ENCODE measurements at places on chromosomes 6 and 20.

- DNase-seq: no peak
These were observed 19.6 kb downstream of the RTN4IP1 start for GRCh38 chr6:106609699-106610098.

- DNase-seq: peak; percentile 37
These were observed 13.6 kb downstream of the ITPA start for GRCh38 chr20:3222635-3223600.

- DNase-seq: no peak
These were observed 41.2 kb downstream of the BTBD3 start for GRCh38 chr20:11958855-11959254.

GRCh38 chr20:23658336-23658735 is 20.6 kb upstream of the CST3 start:
- DNase-seq: no peak

- no peak for DNase-seq
These were observed 80.7 kb downstream of the FOXF2 start for GRCh38 chr6:1470040-1470439.

DNA sequence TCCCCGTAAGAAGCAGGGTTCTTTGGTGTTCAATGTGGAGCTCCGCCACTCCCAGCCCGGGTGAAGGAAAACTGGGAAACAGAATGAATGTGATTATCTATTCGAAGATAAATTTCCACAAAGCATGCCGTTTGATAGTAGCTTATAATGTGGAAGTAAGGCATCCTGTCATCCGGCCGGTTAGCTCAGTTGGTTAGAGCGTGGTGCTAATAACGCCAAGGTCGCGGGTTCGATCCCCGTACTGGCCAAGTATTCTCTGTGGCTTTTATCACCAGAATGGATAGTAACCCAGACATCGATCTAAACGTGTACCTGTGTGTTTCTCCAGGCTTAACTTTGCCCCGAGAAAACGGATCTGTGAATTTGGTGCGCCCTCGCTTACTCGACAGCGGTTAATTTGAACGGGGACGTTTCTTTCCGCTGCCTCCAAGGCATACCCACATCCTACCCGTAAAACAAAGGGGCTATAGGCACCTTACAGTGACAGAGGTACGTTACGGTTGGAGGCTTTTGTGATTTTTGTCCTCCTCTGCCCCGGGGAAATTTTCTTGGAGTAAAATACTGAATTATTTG is 215.2 kb upstream of the ZNF184 start:
- peak; percentile 78 for DNase-seq

GRCh38 chr6:39128106-39128505 is 13.1 kb upstream of the SAYSD1 start:
- no peak for DNase-seq

DNA sequence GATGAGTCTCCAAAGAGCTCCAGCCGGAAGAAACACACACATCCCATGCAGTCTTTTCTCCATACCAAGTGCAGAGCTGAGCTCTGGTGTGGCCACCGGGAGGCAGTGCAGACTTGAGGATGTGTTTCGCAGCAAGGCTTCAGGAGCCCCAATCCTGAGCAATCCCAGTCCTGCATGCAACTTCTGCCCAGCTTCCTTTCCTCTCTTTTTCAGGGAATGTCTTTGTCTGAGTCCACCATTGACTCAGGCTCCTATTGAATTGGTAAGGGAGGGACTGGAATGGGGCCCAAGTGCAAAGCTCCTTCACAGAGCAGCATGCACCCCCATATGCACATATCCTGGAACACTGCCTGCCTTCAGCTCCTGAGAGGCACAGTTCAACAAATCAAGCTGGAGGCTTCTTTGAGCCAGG is 50.5 kb upstream of the ASIP start:
- peak; percentile 17 for DNase-seq

GRCh38 chr20:63435552-63435951 is 36.9 kb downstream of the KCNQ2 start:
- DNase-seq: no peak

DNA sequence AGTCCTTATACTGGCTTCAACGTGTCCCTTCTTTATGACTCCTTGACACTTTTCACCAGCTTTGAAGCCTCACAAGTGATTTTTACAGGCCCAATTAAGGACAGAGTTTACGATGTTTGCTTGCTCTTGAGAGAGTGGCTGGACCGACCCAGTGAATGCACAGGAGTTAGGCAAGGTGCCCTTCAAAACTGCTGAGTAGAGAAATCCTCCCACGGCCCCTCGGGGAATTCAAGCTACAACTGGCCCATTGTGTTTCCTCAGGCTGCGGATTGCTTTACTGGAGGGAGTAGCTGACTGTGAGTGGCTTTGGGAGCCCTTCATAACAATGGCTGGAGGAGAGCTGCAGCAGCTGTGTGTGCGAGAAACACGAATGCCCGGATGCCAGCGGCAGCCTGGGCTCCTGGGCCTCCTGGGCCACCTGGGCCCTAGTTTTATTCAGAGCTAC is 50.0 kb downstream of the SGK1 start:
- no peak for DNase-seq

DNA sequence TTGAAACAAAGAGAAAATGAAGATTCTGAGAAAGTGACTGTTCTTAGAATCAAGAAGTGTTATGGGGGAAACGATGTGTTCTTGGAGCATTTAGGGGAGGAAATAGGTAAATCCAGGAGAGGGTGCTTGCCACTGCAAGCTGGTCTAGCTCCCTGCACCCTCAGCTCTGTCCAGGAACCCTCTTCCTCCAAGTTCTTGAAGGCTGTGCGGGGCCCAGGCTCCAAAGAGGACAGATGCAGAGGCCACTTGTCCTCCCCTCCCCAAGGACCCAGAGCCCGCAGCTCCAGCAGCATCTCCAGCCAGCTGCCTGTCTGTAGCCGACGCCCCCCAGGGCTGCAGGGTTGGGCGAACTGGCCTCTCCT is 87.9 kb downstream of the CDC5L start:
- DNase-seq: no peak

DNA sequence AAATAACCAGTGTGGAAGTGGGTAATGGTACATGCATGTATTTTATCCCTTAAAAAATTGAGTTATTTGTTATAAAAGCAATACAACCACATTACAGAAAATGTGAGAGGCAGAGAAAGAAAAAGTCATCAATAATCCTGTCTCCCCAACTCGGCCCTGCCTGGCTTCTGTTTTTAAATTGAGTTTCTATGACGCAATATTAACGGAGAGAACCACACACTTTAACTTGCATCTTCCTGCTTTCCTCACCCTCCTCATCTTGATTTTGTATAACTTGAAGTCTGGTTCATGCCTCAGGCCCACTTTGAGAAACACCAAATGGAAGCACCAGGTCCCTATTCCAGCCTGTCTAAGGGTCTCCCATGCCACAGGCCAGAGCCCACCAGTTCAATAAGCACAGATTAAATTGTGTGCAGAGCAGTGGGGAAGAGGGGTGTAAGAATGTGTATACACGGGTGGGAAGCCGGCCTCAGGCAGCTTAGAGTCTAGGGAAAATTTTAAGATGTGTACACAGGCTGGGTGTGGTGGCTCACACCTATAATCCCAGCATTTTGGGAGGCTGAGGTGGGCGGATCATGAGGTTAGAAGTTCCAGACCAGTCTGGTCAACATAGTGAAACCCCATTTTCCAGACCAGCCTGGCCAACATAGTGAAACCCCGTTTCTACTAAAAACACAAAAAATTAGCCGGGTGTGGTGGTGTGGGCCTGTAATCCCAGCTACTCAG is 15.9 kb downstream of the KCNK5 start:
- DNase-seq: no peak

GRCh38 chr6:31251261-31251660 is 20.6 kb downstream of the HLA-C start:
- no peak for DNase-seq

GRCh38 chr20:61385731-61386130 is 133.7 kb downstream of the CDH4 start:
- DNase-seq: no peak

DNA sequence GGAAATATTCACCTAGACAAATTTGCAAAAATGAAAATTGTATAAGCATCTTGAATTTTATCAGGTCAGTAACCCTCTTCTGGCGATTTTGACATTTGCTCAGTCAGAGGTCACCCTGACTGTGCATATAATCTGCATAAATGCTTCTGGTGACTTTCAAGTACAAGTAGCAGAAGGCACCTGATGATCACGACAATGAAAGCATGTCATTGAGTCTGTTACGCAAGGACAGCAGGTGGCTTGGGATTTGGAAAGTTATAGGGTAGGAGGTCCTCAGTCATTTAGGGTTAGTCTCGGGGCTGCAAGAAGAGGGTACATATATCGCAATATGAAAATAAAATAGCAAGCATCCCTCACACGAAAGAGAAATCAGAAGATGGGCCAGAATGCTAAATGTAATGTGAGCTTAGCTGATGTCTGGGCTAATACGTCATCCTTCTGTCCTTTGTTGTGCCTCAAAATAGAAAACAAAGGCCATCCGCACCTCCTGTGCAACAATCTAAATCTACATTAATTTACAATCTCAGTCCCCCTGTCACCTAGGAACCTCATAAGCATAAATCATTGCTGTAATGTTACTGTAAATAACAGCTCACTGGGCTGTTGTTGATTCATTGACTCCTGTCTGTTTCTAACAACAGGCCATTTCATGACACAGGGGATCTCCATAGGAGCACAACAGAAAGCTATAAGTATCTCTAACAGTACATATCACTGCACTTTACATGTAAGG is 155.2 kb upstream of the RSPO3 start:
- no peak for DNase-seq

GRCh38 chr6:130293800-130294199 is 71.0 kb upstream of the SAMD3 start:
- DNase-seq: peak; percentile 22

DNA sequence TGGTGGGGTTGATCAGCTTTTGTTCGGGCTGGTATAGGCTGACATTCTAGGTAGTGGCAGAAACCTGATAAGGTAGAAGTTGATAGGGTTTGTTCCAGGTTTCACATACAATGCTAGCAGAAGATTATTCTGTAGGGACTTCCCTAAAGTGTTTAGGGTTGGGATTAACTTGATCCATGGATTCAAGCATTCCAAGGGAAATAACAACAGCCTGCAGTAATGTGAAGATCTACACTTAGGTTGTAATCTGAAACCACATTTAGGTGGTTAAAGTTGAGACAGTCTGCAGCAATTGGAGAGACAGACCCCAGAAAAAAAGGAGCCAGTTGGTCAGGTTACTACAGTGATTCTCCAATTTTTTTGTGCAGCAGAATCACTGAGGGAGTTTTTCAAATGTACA is 56.1 kb downstream of the GJA1 start:
- DNase-seq: no peak

DNA sequence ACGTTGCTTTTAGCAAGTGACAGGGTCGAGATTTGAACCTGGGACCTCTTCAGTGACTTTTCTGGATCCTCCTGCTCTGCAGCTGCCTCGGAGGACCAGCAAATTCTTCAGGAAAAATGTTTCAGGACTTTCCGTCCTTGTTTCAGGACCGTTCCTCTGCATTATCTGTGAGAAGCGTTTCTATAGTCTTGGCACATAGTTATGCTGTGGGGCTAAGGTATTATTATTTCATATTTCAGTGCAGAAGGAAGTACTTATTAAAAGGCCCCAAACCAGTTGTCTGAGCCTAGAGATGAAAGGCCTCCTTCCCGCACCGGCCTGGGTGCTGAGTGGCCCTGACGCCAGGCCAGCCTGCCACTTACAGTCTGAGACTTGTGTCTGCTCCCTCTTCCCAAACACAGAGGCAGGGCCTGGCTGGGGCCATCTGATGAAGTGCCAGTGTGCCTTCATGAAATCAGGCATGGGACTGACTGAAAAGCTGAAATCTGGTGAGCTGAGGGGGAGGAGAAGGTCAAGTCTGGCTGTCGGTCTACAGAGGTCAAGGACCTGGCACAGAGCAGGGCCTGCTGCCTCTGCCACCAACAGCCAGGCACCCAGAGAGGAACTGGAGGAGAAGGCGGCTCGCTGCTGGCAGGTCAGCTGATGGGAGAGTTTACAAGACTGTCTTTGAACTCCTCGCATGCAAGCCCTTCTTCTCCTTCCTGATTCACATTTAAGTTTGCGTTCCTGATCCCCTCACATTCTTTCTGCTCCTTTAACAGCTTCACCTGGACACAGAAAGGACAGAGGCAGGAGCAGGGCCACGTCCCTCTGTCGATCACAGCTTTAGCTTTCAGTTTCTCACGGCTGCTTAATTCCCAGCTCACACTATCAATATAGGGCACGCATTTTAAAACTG is 8.9 kb upstream of the QKI start:
- DNase-seq: no peak

GRCh38 chr6:157075549-157076450 is 247.5 kb downstream of the TMEM242 start:
- no peak for DNase-seq

- no peak for DNase-seq
These were observed 542.0 kb upstream of the MARCKS start for GRCh38 chr6:113315165-113315564.

- DNase-seq: no peak
These were observed 98.7 kb upstream of the LAMA2 start for GRCh38 chr6:128784266-128784665.

DNA sequence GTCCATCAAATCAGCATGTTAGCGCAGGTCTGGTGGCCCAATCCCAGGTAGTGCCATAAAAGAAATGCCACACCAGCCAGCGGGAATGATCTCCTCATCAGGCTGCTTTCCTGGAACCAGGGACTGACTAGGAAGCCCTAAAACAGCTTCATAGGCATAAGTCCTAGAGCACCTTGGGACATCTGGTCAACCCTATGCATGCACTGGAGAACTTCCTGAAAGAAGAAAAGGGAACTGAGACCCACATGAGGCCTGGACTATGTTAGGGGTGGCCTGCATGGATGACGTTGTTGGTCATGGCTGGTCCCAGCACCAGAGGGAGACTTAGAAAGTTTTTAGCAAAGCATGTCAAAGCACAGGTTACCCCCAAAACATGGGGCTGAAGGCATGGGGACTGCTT is 7.6 kb upstream of the KCNK16 start:
- DNase-seq: no peak

- DNase-seq: no peak
These were observed 745.5 kb downstream of the C6orf118 start for GRCh38 chr6:164563924-164564323.

- peak; percentile 50 for DNase-seq
These were observed 40.4 kb upstream of the ARG1 start for GRCh38 chr6:131532580-131533039.

DNA sequence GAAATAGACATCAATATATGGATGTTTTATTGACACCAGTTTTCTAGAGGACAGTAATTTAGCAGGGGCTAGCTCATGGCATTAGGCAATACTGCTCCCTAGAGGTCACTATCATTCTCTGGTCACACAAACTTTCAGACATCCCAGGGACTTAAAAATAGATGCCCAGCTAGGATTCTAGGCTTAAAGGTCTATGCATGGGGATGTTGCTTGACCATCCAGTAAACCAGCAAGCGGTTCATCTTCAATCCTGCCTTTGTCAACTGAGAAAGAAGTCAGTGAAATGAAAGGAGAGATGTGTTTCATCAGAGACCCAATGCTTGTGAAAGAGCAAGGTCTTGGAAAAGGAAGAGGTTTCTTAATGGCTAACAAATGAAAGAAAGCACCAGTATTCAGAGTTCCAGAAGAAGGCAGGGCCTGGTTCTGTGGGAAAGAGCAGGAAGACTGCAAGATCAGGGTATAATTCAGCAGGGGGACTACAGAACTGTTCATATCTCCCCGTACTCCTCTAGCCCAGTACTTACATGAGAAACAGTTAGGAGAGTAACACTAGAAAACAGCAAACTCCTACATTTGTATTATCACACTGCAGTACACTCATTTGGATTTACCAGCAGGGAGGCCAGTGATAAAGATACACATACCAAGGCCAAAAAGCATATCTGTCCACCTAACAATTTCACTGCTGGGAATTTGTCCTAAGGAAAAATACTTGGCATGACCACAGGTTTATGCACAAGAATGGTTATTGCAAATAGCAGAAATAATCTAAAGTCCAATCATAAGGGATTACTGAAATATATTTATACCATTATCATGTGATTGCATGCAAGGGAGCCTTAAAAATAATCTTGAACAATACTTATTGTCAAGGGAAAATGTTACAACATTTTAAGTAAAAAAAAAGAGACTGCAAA is 151.4 kb upstream of the LAMA2 start:
- DNase-seq: no peak
